ENCODE measurements at places on chromosomes 1 and 21.

DNA sequence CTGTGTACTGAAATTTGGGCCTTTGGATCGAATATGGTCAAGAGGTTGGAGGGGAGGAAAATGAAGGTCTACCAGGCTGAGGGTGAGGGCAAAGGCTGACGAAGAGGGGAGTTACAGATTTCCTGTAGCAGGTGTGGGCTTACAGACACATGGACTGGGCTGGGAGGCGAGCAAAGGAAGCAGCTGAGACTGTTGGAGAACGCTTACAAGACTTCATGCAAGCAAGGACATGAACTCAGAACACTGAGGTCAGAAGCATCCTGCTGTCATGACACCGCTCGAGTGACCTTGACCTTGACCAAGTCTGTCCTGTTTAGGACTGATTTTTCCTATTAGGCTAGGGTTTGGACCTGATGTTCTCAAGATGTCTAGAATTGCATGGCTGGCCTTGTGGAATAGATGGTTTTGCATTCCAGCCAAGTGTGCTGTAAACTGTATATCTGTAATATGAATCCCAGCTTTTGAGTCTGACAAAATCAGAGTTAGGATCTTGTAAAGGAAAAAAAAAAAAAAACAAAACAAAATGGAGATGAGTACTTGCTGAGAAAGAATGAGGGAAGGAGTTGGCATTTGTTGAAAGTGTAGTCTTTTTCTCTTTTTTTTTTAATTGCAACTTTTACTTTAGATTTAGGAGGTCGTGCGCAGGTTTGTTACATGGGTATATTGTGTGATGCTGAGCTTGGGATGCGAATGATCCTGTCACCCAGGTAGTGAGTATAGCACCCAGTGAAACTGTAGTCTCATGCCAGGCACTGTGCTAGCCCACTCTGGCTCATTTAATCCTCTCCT, 5.8 kb downstream of the ELF3 start:
- DNase-seq = no peak

DNA sequence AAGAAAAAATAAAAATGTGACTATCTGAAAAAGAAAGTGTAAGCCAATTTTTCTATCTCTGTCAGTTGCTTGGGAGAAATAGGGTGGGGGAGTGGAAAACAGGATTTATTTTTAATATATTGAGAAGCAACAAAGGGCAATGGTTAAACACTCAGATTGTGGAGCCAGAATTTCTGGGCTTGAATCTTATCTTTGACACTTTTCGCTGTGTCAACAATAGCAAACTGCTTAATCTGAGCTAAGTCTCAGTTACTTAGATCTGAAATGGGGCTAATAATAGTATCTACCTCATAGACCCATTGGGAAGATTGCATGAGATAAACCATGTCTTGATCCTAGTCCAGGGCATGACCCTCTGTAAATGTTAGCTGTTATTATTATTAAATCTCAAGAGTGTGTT, 468.1 kb downstream of the ADGRL2 start:
- no peak for DNase-seq

DNA sequence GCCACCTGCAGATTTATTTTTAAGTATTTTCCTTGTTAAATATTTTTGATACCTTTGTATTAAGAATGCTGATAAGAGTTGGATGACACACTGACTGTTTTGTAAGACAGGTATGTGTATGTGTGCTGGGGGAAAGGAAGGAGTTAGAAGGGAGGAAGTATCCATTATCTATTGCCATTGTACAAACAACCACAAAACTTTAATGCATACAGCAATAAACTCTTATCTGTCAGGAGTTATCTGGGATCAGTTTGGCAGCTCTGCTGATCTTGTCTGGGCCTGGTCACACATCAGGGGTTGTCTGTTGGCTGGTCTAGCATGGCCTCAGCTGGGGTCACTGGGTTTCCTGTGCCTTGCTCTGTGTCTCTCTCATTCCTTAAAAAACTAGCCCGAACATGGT, 423.9 kb upstream of the USP24 start:
- no peak for DNase-seq

DNA sequence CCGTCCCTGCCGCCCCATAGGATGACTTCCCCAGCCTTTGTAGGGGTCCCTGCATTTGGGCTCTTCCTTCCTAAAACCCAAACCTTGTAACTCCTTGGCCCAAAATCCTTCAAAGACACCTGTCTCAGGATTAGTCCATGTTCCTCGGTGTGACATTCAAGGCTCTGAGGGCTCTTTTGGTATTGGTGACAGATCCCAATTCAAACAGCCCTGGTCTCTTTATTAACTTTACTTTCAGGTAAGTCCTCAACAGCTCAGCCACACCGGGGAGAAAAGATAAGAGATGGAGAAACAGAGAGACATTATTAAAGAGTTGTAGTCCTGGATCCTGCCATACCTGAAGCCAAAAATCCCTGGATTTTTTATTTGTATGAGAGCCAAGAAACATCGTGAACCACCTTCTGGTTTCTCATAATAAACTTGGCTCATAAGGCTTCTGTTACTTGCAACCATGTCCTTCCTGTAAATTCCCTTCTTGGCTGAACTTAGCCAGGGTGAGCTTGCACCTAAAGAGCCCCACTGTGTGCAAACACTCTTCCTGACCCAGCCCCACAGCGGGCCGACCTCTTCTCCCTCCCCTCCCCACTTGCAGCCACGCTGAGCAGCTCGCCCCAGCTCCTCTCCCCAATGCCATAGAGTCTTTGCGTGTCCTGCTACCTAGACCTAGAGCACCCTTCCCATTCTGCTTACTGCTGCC, 7.9 kb upstream of the MATN1 start:
- DNase-seq = no peak

DNA sequence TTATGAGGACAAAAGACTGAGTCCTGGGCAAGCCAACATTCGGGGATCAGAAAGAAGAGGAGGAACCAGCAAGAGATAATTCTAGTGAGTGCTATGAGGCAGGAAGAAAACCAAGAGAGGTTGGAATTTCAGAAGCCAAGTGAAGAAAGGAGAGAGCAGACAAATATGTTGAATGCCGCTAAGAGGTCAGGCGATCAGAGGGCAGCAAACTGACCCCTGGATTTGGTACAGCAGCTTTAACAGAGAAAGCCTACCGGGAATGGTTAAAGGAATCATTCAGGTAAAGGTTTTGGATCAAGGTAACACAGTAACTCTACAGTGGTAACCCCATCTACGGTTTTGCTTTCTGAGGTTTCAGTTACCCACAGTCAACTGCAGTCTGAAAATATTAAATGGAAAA, 5.4 kb downstream of the CLCC1 start:
- DNase-seq = no peak

DNA sequence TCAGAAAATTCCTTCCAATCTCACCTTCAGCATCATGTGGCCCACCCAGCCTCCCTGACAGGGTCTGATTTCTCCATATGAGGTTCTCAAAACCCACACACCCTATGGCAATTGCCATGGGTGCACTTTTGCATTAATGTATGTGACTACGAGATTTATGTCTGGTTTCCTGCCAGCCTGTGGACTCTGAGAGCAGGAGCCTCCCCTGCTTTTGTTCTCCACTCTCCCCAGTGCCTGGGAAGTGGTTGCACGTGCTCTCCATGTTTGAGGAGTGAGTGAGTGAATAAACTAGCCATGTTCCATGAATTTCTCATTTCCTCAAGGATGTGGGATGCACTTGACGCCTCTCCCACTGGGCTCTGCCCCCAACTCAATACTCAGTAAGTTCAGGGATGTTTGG, 91.2 kb downstream of the ACTL8 start:
- no peak for DNase-seq

GRCh38 chr1:180421614-180422013, 80.8 kb downstream of the ACBD6 start:
- no peak for DNase-seq

DNA sequence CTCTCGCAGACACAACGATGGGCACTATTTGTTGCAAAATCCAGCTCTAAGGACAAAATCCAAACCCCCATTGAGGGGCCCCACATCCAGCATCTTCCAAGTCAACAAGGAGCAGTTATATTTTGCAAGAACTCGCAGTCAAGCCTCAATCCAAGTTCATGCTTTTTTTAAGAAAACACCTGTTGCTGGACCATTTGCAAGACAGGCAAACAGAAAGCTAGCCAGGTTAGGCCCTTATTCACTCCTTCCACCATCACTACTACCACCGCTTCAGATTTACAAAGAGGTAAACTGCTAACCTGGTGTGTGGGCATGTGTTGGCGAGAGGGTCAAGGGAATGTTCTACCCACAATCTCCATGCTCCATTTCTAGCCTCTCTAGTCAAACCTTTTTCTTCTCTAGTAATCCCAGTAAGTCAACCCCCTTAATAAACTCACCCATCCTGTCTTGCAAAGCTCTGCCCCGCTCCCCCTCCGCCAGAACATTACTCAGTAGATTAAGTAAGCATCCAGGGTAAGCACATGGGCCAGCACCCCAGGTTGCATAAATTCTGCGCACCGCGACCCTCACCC, 703 bp downstream of the ERI3 start:
- DNase-seq = no peak

DNA sequence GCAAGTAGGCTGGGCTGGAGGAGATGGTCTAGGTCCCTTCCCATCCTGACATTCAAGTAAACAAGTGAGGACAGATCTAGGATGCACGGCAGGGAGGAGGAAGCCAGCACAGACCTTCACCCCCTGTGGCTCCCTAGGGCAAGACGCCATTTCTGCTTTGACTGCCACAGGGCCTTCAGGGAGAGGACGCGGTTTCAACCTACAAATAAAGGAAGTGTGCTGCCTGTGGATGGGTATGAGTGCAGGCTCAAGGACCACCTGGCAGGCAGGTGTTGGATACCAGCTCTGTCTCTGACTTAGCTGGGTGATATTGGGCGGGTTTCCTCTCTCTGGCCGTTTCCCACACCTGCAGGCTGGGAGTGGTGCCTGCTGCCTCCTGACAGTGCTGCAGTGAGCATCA, 16.2 kb downstream of the SLC2A1 start:
- DNase-seq = no peak

- no peak for DNase-seq
Measured at GRCh38 chr21:45551783-45552695, 9.8 kb upstream of the SLC19A1 start.

DNA sequence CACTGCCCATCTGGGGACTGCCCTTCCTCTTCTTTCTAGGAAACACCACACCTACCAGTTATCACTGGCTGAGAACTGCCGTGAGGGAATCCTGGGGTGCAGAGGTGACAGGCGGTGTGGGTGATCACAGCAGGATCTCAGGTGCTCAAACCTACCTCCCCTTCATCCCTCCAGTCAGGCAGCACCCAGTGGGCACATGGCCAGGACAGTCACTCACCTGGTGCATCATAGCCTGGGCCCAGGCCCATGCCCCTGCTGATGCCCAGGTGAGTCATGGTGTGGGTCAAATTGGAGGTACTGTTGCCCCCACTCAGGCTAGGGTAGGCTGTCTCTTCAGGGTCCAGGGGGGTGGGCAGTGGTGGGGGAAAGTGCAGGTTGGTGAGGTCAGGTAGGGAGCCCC, 5.3 kb upstream of the DENND4B start:
- DNase-seq = no peak

- no peak for DNase-seq
Measured at GRCh38 chr21:46091631-46092025, 6.3 kb upstream of the COL6A2 start.

GRCh38 chr1:90371448-90371813, 345.7 kb downstream of the BARHL2 start:
- DNase-seq = no peak

Data from uterus (tissue), 4 donors.